ENCODE measurements at places on chromosomes 6 and 20.

DNA sequence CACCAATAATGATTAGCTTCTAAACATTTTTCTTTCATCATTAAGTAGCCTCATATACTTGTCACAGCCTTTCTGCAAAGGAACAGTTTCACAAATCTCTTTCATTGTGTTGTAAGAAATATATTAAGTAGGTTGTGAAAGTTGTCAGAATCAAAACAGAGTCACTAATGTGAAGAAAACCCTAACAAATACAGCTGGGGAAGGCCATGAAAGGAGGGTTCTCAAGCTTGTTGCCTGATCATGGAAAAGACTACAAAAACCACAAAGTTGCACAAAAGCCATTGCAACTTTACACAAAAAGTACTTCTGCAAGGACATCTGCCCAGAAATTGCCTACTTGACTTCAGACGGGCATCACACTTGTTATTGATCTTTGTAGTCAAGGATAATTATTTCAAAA is 216.1 kb downstream of the ALDH8A1 start:
- no peak for DNase-seq

GRCh38 chr20:54633374-54634355 is 158.3 kb downstream of the DOK5 start:
- DNase-seq = no peak

DNA sequence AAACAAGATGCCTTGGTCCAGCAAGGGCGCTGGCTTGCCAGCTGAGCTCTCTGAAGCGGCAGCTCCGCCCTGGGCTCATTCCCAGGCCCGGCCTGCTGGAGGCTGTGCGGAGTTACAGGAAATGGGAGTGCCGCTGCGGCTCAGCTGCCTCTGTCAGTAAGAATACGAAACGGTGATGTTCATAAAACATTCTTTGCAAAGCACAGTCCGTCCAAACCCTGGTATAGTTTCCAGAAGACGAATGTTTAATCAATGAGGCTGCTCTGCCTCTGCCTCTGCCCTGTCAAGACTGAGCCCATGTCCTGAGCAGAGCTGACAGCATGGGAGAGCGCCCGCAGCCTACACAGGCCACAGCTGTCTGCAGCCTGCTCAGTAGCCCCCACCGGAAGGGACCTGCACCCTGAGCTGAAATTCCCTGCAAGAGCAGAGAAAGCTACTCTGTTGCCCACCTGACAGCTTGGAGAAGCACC is 153.3 kb upstream of the SNX9 start:
- no peak for DNase-seq

DNA sequence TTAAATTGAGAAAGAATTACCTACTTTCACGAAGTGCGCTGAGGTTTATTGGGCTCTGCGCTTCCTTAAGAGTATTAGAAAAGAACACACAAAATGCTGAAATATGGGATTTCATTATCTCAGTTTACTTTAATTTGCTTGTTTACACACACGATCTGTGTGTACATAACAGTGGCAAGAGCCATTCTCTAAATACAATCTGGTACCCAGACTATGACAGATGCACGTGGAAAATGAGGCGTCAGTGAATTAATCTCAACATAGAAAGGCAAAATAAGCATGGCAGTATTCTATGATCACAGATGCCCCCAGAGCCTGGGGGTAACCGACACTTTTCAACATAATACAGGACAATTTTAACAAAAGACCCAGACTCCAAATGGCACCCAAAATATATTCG is 8.3 kb downstream of the FITM2 start:
- DNase-seq = no peak

- DNase-seq = no peak
Measured at GRCh38 chr6:132888701-132889100, 74.3 kb downstream of the RPS12 start.

GRCh38 chr20:38061109-38061508 is 27.6 kb downstream of the RPRD1B start:
- no peak for DNase-seq

GRCh38 chr6:149208134-149208601 is 109.3 kb upstream of the TAB2 start:
- no peak for DNase-seq
